ENCODE measurements at places on chromosomes 1 and 21.
A peak's percentile ranks its signal among the peaks of the same experiment; 100 is the strongest.

GRCh38 chr1:11058595-11059154, 1.1 kb downstream of the SRM start:
- DNase-seq: no peak

DNA sequence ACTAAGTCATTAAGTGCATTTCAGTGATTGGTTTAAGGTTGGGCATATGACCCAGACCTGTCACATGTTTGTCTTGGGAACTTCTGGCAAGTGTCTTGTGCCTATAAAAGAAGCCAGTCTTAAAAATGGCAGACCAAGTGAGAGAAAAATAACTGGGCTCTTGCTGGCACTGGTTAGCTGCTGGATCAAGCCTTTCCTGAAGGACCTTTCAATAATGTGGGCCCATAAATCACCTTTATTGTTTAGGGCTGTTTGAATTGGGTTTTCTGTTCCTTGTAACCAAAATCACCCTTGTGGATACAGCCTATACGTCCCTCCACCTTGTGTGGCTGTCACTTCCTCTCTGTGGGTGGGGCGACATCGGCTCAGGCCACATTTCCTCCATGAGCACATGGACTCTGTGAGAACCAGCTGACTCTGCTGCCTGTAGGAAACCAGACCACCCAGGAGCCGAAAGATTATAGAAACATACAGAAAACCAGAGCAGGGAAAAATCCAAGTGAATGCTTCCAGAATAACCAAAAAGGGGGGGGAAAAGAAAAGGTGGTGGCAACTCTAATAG, 25.6 kb upstream of the WNT4 start:
- no peak for DNase-seq

GRCh38 chr1:157659576-157660247, 40.9 kb downstream of the FCRL3 start:
- no peak for DNase-seq

GRCh38 chr1:68276448-68276847, 44.1 kb upstream of the WLS start:
- DNase-seq: no peak

- peak; percentile 57 for DNase-seq
These were observed 4.9 kb upstream of the POFUT2 start for GRCh38 chr21:45292399-45293219.

- no peak for DNase-seq
These were observed 1702.9 kb upstream of the B3GALT2 start for GRCh38 chr1:194889310-194889709.
